CD4-positive, alpha-beta T cell treated with Interleukin-17A for 4 hours (primary cell): ENCODE measurements at places on chromosomes 3 and 15.

DNA sequence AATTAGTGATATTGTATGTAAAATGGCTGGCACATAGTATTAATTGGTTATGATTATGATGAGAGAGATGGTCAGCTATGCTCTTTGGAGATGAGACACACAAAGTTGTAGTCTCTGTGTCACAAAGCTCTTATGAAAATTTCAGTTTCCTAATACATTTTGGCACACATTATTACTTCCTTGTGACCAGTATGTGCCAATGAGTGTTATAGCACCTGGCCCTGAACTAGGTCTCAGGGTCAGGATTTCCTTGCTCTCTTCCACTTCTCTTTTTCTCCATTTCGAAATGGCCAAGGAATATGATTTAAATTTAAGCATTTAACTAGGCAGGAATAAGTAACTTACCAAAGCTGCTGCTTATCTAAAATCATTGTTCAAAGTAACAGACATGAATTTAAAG is 28.0 kb downstream of the TIPARP start:
- no peak for DNase-seq

DNA sequence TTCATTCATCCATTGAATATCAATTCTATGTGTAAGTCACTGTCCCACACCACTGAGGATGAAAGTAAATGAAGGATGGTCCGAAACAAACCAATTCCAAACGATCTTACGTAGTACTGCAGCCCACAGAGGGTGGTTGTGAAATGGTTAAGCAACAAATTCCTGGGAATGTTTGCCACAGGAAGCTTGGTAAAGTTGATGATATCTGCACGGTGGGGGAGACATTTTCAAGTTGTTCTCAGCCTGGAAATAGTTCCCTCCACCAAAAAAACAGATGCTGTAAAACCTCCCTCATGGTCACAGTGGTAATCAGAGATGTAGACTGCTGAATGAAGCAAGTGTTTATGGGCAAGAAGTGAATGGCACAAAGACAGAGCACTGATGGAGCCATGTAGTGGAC is 35.9 kb upstream of the BNC1 start:
- DNase-seq: no peak

DNA sequence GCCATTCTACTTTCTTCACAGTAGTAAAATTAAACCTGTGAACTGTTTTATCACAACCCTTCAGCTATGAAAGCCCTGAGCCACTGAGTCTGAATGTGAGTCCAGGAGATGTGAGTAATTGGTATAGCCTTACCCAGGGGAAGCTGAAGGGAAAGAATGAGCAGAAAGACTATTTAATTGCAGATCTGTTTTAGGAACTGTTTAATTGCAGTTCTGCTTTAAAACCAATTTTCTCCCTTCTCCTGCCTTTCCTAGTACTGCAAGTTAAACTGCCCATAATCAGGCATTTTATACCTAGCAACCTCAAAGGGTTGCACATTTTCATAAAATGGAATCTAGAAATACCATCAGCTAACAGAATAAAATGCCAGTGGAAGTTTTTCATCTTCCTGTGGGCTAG is 476.7 kb downstream of the OCA2 start:
- DNase-seq: no peak

DNA sequence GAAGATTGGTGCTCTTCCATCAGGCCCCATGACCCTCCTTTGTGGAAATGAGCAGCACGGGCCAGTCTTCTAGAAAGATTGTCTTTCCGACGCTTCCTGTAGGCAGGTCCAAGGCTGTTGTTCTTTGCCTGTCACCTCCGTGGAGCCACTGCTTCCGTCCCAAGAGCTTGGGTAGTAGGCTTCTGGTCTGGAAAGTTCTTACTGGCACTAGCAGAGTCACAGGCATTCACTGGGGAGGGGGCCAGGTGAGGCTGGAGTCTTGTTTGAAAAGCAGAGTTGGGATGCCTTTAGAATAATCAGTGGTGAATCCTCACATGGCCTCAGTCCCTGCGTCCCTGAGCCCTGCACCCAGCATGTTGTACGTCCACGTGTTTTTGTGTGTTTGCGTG is 76.2 kb upstream of the ADPGK start:
- no peak for DNase-seq

GRCh38 chr15:45603881-45604280 is 16.7 kb downstream of the BLOC1S6 start:
- no peak for DNase-seq

GRCh38 chr3:30112902-30113484 is 493.4 kb upstream of the TGFBR2 start:
- no peak for DNase-seq

GRCh38 chr15:82709081-82709420 is 624 bp downstream of the AP3B2 start:
- no peak for DNase-seq

DNA sequence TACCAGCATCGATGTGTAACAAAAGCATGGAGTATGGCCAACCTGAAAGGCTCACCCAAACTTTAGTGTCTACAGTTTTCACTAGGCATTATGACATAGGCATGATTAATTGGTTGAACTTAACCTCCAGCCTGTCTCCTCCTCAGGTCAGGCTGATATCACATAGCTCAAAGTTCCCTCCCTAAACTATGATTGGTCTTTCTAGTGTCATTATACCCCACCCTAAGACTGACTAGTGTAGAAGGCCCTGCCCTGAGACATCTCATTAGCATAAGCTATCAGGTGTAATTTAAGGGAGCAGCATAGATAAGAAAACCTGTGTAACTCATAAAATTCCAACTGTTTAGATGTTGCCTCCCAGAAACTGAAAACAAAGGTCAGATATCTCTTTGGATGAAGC is 195.2 kb downstream of the ALCAM start:
- DNase-seq: no peak
